ENCODE measurements at places on chromosomes 1 and 21. TPM values are rescaled to one million over a fixed set of nuclear protein-coding genes. Genes with fewer than 3 reads are reported as not detected.

The CLCA1 gene
- total RNA-seq, result not detected

The HP1BP3 gene
- total RNA-seq, result 256 TPM

The TLCD4 gene
- 9.0 TPM for total RNA-seq

The RGS4 gene
- 1.4 TPM for total RNA-seq

The LCE3E gene
- total RNA-seq, result not detected

The OXCT2 gene
- 9.4 TPM for total RNA-seq

The SPRR2F gene
- not detected for total RNA-seq

The CFAP141 gene
- total RNA-seq, result not detected

The ZP4 gene
- total RNA-seq, result not detected

GRCh38 chr1:32200226-32201010 is at the start of gene CCDC28B:
CCDC28B (plus strand) TSS chr1:32200595; CDS start chr1:32201936, 1,341 bp downstream.
- H3K4me3 ChIP-seq, result peak within 1 kb of the TSS; percentile 67
- H3K4me1 ChIP-seq, result peaks cover 20% of the 10 kb centered on the region

DNA sequence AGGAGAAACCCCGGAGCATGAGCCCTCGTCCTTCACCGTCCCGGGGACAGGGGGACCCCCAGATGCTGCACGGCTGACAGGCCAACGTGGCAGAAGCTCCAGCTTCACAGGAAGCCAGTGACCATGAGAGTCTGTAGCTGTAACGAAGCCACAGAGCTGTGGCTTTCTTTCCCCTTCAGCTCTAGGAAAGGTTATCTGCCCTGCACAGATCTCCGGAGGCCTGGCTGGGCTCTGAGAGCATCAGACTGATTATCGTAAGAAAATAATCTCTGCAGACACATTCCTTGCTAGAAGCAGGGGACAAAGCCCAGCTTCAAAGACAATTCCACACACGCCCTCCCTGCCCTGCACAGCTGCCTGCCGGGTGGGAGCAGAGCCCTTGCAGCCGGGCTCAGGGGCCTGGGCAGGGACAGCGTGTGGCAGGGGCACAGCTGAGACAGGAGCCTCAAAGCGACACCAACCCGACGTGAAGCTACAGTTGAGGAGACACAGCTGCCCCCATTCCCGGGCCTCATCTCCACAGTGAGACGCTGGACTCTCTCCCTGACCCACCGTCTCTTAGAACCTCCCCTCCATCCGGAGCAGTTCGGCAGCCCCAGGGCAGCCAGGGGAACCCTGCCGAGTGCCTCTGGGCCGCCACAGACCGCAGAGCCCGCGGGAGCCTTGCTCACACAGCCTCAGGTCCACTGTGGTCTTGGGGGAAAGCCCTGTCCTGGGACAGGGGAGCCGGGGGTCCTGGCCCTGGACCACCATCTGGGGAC is 30.6 kb downstream of the POFUT2 start:
- no peaks in the 10 kb centered on the region for H3K36me3 ChIP-seq
- H3K4me1 ChIP-seq, result no peaks in the 10 kb centered on the region
- no peaks in the 10 kb centered on the region for H3K27me3 ChIP-seq

GRCh38 chr1:15749399-15750291 is 7.3 kb downstream of the TMEM82 start:
- no peaks in the 10 kb centered on the region for H3K36me3 ChIP-seq
- no peak overlapping the region for H3K4me3 ChIP-seq
- H3K27me3 ChIP-seq, result no peaks in the 10 kb centered on the region
- H3K4me1 ChIP-seq, result peaks cover 9% of the 10 kb centered on the region

DNA sequence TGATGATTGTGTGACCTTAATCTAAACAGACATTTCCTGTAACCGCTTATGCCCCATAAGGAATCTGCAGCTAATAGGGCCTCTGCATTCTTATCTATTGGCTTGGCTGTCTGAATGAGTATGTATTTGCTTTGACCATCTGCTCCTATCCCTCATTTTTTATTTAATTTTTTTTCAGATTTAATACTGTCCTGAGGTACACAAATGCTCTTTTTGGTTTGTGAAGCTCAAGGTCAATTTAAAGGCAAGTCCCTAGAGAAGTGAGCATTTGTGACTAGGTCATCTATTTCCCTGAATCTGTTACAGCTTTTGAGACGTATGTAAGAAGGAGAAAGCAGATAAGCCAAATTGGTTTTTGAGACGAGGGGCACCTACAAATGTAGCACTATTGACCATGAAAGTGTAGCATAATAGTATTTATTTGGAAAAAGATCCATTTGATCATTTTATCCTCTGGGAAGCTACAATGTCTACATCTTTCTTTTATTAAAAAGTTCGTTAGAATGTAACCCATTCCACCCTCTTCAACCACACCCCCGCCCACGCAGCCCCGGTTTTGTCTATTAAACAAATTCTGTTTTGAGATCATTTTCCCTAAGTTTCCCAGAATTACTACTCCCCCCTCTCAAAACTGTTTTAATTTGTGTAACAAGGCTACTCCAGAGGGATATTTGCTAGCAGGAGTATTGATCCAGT is 69.2 kb upstream of the HSPA13 start:
- no peak for DNase-seq
- H3K27ac ChIP-seq, result no peak overlapping the region
- H3K4me3 ChIP-seq, result no peak overlapping the region
- H3K4me1 ChIP-seq, result no peaks in the 10 kb centered on the region

DNA sequence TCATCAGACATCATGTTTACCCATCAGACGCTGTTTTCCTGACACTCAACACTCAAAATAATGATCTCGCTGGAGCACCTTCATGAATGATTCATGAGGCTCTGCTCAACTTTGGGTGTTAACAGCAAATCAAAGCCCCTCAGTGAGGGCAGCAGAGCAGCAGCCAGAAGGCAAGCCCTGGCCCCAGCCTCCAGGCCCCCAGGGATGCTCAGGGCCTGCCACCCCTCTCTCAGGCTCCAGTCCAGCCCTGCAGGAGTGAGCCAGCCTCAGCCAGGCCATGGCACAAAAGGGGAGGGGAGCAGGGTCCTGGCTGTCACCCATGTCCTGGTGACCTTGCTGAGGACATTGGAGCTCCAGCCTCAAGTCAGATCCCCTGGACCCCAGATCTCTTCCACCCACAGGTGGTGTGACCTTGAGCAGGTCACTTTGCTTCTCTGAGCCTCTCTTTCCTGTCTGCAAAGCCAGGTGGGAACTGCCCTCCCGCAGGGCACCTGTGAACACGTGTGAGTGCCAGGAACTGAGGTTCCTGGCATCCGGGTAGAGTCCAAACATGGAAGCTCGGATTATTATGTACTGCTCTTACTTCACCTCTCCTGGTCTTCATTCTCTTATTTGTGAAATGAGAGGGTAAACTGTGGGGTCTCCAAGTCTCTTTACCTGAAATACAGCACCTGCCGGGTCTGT is 161.6 kb upstream of the VAMP3 start:
- H3K27ac ChIP-seq, result no peak overlapping the region
- no peak for DNase-seq
- H3K4me1 ChIP-seq, result no peaks in the 10 kb centered on the region
- no peak overlapping the region for H3K4me3 ChIP-seq
- no peaks in the 10 kb centered on the region for H3K36me3 ChIP-seq
- H3K27me3 ChIP-seq, result no peaks in the 10 kb centered on the region
